Tibial nerve (tissue), 4 donors: ENCODE measurements at places on chromosomes 12 and 14.

GRCh38 chr12:63967358-63968145 lies 123.1 kb downstream of the SRGAP1 start:
- no peak for DNase-seq

- DNase-seq: no peak
Observed at GRCh38 chr14:96574633-96575632, 72.8 kb downstream of the PAPOLA start.

- DNase-seq: no peak
Observed at GRCh38 chr12:4137015-4137414, 136.5 kb upstream of the CCND2 start.

- no peak for DNase-seq
Observed at GRCh38 chr14:103072595-103073366, 11.2 kb upstream of the LBHD2 start.

DNA sequence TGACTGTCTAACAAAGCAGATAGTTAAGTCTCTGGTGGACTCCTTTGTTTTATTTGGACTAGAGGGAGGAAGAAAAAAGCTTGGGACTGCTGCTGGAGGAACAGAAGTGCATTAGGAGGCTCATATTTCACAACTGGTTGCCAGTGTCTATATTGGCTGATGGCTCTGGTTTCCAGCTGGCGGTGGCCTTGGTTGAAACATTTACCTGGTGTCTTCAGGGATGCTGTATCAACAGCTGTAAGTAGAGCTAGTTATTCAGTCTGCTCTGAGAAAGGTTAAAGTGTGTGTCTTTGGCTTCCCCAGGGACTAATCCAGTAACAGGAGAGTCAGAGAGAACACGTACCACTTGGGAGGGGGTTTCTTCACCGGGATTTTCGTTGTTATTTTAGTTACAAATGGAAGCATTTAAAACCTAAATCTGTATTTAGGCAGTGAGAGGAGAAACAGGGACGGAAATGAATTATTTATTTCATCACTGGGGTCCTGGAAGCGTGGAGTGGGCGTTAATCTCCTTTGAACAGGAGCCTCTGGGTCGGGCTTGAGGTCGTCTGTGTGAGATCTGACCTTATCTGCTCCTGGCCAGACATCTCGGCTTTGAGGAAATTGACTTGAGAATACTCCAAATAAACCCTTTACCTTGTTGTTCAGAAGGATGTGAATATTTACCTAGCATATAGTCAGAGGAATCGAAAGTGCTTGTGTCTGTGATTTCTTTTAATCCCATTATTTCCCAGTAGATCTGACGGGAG lies 149.9 kb downstream of the NRXN3 start:
- DNase-seq: no peak

DNA sequence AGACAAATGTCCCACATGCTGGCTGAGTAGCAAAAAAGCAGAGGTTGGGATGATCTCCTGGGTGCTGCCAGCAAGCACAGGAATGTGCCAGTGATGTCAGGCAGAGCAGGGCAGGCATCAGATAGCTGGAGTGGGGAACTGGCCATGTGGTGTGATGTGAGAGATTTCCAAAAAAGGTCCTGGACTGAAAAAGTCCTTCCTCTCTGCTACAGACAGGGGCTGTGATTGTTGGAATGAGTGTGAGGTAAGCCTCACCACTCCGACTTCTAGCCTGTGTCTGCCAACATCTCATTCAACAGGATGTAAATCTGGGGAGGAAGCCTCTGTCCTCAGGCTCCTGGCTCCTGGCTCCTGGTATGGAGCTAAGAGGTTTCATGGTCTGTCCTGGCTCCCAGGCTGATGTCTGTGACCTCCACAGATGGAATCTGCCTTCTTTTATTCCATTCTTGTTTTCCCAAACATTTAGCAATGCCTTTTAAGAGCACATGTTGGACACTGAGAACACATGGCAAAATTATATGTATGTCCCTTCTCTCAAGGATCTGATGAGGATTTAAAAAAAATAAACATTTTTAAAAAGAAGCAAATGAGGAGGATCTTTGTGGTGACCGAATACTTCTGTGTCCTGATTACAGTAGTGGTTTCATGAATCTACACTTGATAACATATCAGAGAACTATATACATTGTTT lies 50.1 kb upstream of the STK38L start:
- no peak for DNase-seq

DNA sequence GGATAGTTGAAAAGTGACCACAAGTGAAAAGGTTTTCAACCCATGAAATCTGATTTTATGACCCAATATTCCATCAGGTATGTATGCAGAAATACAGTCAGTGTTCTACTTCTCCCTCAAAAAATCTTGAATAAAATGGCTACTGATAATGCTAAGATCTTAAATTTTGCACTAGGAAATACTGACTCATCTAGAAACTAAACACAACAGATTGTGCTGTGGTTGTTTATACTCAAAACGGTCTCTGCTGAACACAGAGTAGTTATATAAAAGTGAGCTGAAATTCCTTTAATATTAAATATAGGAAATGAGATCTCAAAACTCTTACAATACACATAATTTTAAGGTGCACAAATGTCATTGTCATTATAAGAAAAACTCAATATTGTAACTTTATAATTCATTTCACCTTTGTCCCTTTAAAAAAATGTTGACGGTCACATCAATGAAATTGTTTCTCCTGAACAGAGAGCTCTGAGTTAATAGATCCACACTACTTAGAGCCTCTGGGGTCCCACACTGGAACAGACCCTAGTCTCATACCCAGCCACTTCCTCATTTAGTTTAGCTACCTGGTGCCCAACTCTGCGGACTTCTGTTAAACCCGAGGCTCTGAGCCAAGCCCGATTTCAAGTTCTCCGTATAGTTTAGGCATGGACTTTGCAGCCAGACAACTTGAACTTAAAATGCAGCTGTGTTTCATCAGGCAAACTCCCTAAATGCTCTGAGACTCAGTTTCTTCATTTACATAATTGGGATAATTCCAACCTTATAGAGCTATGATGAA lies 9.3 kb downstream of the COCH start:
- no peak for DNase-seq

GRCh38 chr12:97375310-97375709 lies 87.3 kb upstream of the RMST start:
- no peak for DNase-seq

GRCh38 chr12:62435303-62436163 lies 31.1 kb upstream of the MON2 start:
- DNase-seq: no peak

- peak; percentile 61 for DNase-seq
Observed at GRCh38 chr12:120126635-120127005, 10.1 kb upstream of the RAB35 start.

DNA sequence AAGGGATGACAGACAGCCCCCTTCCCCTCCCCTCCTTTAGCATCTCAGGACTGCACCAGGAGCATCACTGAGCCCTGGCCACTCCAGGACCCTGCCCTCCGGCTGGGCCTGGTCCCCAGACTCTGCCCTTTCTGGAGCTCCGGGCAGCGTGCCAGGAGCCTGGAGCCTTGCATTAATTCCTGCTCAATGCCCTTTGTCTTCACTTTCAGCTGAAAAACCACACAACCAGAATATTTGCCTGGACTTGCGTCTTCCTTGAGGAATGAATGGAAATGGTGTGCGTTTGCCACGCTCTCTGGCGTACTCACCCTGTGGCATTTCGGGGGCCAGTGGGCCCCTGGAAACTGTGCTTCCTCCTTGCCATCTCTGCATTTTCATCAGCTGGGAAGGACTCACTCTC lies 8.5 kb upstream of the RFLNA start:
- DNase-seq: no peak

- no peak for DNase-seq
Observed at GRCh38 chr14:96216627-96217026, 12.0 kb downstream of the BDKRB2 start.

DNA sequence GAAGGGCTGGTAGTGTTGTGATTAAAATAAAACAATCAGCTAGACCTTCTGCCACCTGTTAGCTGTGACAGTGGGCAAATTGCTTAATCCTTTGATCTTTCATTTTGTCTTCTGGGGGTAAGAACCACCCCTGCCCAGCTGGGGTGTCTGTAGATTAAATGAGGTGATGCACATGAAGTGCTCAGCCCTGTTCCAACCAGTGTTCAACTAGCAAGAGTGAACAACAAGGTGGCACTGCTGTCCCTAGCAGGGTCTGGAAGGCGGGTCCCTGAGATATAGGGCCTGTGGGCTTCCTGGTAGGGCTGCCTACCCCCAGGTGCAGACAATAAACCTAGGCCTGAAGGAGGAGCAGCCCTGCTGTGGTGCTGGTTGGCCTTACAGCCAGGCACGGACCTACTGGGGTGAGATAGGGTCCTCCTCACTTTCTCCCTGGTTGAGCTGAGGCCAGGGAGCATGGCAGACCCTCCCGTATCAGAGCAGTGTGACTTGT lies 60.6 kb downstream of the ARL6IP4 start:
- DNase-seq: no peak

- no peak for DNase-seq
Observed at GRCh38 chr12:76628745-76629144, 69.2 kb upstream of the OSBPL8 start.

GRCh38 chr14:103861413-103862392 lies 14.3 kb upstream of the PPP1R13B start:
- no peak for DNase-seq

DNA sequence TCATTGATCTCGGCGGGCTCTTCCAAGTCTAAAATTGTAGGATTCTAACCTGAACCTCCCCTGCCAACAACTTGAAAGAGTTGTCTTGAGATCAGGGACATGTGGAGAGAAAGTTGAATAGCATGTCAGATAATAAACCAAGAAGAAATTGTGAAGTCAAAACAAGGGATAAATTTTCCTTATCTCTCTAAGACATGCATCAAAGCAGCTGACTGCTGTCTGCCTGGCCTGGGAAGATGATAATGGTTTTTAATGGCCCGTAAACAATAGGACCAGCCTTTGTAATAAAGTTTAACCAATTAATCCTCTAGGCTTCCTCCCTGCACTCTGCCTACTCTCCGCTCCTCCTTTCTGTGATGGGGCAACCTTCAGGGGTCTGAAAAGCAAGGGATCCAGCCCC lies 67.9 kb downstream of the DPF3 start:
- no peak for DNase-seq

DNA sequence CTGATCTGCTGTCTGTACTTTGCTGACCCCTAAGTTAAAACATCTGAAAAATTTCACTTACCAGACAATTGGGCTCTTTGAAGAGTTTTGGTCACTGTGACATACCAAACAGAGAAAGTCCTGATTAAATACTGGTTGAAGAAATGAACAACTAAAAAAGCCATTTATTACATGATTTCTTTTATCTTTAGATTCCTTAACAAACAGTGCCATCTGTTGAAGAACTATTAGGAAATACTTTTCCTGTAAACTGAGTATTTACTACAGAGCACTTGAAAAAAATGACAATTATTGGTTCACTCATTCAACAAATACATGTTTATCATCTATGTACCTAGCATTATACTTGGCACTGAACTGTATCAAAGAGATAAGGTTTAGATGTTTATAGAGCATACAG lies 6.5 kb upstream of the WASHC4 start:
- DNase-seq: no peak

- DNase-seq: no peak
Observed at GRCh38 chr14:60211153-60211552, 37.9 kb upstream of the PPM1A start.

DNA sequence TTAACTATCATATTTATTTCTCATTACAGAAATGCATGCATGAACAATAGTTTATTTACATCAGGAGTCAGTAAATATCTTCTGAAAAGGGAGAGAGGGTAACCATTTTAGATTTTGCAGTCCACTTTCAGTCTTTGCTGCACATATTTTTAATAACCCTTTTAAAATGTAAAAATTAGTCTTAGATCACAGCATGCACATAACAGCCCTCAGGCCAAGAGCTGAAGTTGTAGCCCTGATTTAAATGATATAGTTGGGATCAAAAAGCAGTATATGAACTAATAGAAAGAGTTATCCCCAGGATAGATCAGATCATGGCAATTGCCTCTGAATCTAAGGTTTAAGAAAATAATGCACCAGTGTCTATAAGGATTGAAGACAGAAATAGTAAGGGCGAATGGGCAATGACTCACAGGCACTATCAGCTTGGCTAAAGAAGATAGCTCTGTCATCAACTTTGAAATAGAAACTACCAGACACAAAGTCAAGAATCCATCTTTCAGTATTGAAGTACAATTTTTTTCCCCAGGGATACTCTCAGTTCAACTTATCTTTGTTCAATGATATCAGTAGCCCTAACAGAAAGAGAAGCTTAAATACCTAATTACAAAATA lies 13.1 kb upstream of the CLEC7A start:
- no peak for DNase-seq

GRCh38 chr12:2879853-2880252 lies 2.8 kb downstream of the RHNO1 start:
- DNase-seq: no peak

DNA sequence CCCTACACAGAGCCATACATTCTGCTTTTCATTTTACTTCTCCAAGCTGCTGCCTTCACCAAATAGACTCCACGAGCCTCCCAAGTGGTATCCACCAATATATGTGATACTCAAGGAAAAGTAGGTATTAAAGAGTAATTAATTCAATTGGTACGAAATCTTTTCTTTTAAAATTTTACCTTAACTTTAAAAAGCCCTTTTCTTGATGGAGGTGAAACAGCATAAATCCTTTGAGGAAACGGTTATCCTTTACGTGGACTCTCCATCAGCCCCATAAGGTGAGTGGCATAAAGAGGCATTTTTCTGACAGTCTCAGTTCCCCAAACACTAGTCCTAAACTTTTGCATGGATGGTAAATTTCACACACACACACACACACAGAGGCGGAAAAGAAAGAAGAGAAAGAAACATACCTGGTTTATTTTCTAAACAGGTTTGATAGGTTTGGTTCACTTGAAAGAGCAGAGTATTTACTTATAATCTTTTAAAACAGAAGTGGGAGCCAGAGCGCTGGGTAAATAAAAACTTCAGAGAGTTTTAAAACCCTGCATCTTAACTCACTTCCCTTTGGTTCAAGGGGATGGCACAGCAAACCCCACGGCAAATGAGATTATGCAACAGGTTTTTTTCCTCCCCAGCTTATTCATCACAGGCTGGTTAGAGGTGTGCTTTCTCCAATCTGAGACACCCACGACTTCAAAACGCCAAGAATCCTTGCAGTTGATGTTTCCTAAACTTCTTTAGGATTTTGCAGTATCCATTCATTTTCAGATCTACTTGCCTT lies 1.9 kb downstream of the DUSP16 start:
- DNase-seq: no peak

DNA sequence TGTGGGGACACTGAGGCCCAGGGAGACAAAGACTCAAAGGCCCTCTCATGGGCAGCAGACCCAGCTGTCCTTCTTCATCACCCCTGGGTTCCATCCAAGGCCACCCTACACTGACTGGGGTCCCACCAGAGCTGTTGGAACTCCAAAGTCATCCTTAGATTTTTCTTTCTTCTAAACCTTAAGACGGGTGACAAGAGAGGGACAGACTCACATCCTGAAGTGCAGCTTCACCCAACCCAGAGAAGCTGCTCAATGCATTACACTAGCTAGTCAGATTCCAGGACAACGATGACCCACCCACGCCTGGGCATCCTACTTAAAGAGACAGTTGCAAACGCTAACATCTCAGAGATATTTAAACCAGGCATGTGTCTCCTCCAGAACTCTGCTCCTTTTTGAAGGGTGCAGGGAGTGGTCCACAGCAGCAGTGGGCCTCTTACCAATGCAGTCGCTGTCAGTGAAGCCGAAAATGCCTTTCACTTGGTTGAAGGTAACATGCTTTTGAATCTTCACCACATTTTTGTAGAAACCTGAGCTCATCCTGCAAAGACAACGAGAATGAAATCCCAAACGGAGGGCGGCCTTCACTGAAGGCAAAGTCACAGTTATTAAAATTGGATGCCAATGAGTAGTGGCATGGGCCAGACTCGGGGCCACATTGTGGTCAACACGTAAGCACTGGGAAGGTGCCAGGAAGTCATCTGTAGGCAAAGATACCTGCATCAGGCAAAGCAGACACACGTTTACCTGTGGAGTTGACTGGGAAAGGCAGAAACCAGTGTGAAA lies 23.4 kb downstream of the SLC25A47 start:
- no peak for DNase-seq
